ENCODE measurements at places on chromosomes 3 and 15.

DNA sequence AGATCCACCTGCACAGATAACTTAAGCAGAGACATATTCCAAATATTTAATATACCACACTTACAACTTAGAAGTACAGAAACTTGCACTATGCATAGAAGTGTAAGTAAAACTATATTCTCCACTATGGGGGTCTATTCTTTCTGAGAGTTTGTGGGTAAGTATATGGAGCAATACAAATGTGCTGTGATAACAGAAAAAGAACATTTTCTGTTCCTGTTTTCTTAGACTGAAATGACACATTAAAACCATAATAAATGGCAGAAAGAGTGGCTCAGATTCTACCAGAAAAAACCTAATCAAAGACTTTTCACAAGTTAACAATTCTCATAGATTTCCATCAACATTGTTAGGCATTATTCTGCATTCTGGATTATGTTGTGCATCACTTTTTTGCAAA is 96.6 kb upstream of the WNT7A start:
- no peak for DNase-seq

GRCh38 chr15:63997715-63998442 is 48.4 kb downstream of the DAPK2 start:
- no peak for DNase-seq

GRCh38 chr3:127689266-127689860 is 16.6 kb downstream of the ABTB1 start:
- no peak for DNase-seq

DNA sequence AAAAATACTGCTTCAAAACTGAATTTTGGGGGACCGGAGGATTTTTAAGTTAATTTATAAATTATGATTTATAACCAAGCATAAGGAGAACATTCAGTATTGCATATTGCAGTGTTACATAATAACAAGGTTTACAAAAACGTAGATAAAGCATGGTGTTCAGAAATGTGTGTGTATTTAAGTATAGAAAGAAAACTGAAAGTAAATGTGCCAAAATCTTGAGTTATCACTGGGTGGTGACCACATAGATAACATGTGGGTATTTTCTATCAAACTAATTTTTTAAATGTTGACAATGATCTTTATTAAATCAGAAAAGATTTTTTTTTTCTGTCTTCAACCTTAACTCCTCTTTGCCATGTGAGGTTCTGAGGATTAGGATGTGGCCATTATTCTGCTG is 32.6 kb downstream of the EIF2AK4 start:
- DNase-seq = no peak

DNA sequence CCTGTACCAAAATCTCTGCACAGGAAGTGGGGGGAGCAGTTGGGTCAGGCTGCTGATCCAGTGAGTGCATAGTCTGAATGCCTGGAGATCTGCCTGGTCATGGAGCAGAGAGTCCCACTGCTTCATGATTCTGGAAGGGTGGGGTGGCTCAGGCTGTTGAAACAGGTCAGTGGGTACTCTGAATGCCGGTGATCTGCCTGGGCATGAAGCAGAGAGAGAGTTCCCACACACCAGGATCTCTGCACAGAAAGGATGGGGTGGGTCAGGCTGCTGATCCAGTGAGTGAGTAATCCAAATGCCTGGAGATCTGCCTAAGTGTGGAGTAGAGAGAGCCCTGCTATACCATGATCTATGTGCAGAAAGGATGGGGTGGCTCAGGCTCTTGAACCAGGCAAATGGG is 16.1 kb upstream of the GCSAM start:
- DNase-seq = no peak

DNA sequence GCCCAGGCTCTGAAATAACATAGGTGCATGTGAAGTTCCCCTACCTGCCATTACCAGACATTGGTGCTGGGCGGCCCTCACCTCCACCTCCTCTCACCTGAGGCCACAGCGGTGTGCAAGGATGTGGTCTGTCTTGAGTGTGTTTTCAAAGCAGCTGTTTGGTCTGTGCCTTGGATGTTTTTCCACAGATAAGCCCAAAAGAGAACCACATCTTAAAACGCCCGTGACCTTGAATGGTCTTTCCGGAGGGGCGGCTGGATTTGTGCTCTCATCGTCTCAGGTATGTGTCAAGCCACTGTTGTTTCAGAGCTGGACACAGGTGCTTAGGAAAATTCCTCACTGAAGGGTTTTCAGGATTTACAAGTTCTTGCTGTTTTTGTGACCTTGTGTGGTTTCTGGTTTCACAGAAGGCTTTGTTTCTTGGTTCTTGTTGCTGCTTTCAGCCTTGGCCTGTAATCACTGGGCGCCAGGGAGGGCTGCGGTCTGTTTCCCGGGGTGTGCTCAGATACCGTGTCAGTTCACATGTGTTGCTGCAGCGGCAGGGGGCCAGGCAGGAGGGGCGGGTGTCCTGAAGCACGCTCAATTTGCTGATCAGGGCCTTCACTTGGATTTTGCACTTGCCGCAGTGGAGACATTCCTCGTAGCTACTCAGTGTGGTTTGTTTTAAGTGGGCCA is 128.4 kb downstream of the IGF1R start:
- no peak for DNase-seq

DNA sequence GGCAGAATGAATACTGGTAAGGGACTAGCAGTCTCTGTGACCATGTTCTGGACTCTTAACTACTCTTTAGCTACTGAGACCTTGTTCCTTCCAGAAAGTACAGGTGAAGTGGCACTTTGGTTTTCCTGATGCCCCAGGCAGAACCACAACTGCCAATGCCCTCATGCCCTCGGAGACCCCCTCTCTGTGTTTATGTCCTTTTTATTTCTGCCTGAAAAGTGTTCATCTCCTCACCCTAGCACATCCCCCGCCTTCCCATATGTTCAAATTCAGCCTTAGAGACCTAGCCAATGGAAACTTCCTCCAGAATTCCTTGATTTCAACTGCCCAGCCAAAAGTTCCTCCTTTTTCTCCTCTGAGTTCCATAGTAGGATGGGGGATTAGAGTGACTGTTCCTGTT is 23.3 kb upstream of the RASGRF1 start:
- no peak for DNase-seq

Measured in stimulated activated CD4-positive, alpha-beta T cell treated with anti-CD3 and anti-CD28 coated beads, Interleukin-1b, Interleukin-23, amount 100 ng/mL, for 1 hour (primary cell).